ENCODE measurements at places on chromosomes 3 and 15.

DNA sequence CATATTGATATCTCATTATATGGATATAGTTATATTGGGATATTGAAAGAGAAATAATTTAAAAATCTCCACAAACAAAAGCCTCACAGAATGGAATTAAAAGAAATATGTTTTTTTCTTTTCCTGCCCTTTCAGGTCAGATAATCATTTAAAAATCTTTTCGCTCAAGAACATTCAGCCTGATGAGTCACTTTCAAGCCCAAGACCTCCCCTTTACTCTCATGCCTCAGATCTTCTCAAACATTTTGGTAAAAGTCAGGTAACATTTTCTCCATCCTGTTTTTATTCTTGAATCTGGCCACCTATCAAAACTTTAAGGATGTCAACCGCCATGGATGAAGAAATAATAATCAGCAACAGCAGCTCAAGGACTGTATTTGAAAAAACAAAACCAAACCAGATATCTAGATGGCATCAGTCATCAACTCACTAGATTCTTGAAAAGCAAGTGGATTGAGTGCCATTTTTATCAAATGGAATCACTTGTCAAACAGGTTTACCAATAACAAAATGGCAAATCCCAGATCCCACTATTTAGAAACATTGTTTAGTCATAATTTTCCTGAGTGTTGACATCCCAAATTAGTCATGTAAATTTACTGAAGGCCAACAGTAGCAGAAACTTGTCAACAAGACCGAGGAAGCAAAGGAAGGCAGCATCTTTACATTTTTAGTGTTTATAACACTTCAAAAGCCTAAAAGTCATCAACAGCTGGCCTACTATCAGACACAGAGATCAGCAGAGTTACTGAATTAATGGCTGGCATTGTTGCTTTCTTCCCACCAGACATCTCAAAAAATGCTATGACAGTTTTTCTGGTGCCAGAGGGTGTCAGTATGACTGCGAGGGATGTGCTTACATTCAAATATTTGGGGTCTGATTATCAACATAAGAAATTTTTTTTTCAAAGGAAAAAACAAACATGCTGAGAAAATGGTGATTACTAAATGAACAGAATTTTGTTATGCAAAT lies 444.7 kb downstream of the MAGI1 start:
- no peak for DNase-seq

DNA sequence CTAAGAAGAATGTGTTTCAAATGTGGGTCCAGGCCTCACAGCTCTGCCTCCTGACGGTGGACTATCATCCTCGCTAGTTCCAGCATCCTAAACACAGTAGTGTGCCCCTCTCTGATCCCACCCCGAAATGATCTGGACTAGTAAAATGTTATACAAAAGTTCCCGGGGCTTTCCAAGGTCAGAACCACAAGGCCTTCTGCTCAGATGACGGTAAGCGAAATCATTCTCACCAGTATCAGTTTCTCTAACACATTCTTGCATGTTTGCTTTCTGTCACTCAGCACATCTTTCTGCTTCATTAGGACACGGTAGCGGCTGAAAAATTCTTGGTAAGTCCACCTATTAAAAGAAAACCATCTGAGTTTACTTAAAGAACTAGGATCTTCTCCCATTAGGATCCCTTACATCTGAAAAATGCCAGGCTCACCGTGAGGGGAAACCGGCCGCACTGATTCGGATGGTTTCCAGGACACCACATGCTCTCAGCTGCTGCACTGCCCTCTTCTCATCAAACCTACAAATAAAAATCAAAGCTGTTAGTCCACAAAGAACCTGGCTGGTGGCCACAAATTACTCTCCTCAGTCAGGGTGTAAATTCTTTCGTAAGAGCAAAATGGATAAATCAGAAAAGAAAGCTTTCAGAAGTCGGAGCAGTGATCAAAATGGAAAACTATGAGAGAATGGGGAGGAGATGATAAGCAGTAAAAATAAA lies 83.9 kb upstream of the MYO5C start:
- DNase-seq = no peak

DNA sequence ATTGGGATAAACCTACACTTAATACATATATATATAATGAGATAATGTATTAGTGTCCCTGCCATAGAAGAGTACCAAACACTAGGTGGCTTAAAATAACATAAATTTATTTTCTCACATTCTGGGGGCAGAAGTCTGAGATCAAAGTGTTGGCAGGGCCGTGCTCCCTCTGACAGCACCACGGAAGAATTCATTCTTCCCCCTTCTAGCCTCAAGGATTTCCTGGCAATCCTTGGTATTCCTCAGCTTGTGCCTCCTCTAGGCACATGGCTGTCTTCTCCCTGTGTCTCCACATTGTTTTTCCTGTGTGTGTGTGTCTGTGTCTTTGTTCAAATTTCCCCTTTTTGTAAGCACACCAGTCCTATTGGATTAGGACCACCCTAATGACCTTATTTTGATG lies 115.2 kb upstream of the AGBL1 start:
- no peak for DNase-seq

- DNase-seq = peak; percentile 24
Observed at GRCh38 chr15:64686130-64686735, 89.2 kb downstream of the RBPMS2 start.

DNA sequence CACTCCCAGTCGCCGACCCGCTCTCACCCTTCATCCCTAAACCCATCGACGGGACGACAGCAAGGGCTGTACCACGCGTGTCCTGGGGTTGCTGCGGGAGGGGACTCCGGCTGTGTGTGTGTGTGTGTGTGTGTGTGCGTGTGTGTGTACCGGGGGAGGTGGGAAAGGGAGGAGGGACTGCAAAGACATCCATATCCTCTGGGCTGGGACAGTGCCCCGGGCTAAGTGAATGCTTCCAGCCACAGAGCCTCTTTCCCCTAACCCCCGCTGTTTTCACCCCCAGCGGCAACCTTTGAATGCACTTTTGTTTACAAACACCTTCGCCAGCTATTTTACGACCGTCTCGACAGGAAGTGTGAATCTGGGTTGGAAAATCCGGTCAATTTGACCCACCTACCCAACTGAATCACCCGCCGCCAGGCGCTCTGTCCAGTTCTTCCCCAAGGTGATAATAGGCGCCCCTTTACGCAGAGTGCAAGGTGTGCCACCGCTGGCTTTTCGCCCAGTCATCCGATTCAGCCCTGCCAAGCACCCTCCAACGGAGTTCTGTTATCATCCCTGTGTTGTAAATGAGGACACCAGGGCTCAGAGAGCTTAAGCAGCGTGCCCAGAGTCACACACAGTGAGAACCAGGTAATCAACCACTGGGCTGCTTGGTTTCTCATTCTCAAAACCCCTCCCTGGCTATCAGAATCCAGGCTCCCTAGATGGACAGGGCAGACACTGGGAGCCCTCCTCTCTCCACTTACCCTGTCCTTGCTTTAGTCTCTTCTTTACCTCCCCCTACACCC lies 739 bp upstream of the AMOTL2 start:
- DNase-seq = no peak

DNA sequence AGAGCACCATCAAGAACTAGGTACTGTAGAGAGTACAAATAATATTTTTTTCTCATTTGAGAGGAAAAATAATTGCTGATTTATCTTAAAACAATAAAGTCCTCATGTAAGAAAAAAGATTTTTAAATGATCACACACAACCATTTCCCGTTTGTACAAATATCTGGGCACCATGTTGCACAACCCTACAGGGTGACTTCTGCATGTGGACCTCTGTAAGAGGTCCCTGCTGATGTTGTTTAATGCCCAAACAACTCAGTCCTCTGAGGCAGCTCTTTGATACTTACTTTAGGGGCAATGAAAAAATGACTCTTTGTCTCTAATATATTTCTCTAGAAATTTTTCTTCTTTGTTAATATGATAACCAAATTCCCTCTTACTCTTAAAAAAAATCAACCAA lies 168.1 kb upstream of the SATB1 start:
- DNase-seq = no peak

- no peak for DNase-seq
Observed at GRCh38 chr3:117962750-117963149, 1071.9 kb downstream of the IGSF11 start.

DNA sequence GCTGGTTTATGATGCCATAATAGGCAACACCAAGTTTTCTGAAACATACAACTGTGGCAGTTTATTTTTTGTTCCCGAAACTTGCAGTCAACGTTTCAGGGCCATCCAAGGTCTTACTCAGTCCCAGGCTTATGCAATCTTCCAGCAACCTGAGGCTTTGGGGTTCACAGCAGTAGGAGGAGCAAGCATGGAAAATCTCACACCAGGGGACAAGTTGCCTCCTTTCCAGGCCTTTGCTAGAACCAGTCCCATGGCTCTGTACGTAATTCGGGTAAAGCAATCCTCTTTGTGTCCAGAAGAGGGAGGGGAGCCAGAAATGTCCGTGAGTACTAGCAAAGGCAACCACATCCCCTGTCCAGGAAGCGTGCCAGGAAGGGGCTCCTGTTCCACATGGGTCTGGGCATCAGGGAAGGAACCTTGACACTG lies 4.7 kb upstream of the FAM240A start:
- DNase-seq = no peak

- no peak for DNase-seq
Observed at GRCh38 chr15:23073890-23074646, 34.7 kb upstream of the TUBGCP5 start.

DNA sequence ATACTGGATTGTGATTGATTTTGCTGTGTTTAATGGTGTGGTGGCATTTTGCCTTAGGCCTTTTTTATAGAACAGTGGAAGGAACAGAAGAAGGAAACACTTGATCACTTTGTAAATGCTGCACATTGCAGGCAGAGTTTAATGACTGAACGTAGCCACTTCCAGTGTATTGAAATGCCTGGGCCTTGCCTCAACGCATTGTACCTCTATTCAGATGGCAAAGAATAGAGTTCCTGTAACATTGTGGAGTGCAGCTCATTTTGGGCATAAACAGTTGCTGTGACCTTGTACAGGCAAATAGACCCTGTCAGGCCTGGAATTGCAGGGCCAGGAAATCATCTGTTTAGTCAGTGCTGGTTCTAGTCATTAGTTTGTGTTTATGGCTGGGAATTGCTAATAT lies 225.0 kb downstream of the EPHA3 start:
- no peak for DNase-seq

GRCh38 chr3:46703013-46703520 lies 1.9 kb downstream of the TMIE start:
- no peak for DNase-seq

GRCh38 chr15:58957101-58957973 lies 23.9 kb upstream of the SLTM start:
- DNase-seq = peak; percentile 61

DNA sequence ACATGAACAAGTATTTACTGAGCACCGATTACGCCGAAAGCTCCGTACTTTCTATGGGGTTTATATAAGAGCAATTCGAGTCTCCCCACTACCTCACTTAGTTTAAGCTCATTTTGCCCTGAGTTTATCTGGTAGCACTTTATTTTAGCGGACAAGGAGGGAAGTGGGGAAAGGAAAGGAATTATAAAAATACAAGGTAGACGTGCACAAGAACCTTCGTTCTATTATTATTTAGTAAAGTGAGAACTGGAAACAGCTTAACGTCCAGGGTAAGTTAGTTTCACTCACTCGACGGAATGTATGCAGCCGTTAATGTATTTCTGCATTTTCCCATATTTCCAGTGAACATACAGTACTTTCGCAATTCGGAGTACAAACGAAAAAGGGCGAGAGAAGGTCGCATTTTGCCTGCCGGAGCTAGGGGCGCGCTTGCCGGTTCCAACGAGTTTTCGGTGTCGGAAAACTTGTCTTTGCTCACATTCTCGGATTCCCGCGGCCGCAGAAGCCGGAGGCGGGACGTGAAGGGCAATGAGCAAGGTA lies 1.2 kb upstream of the STT3B start:
- no peak for DNase-seq

DNA sequence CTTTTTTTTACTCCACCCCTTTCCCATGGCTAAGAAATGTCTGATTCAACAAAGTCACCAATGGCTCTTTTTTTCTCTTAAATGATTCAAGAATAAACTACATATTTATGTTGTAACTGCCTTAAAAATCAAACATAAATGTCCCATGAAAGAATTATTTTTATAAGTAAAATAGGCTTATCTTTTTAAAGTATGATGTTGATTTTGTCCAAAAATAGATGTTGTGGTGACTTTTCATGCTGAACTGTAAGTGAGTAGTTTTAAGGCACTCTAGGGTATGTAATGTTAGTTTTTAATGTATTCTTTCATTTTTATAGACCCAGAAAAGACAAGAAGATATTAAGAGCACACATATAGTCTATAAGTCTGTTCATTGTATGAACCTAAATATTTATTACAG lies 594.9 kb downstream of the NLGN1 start:
- DNase-seq = no peak

- no peak for DNase-seq
Observed at GRCh38 chr15:65621638-65622037, at the start of gene SLC24A1. TSS of gene SLC24A1 (plus strand) at chr15:65621938. CDS start at chr15:65624081, 2,143 bp downstream.

DNA sequence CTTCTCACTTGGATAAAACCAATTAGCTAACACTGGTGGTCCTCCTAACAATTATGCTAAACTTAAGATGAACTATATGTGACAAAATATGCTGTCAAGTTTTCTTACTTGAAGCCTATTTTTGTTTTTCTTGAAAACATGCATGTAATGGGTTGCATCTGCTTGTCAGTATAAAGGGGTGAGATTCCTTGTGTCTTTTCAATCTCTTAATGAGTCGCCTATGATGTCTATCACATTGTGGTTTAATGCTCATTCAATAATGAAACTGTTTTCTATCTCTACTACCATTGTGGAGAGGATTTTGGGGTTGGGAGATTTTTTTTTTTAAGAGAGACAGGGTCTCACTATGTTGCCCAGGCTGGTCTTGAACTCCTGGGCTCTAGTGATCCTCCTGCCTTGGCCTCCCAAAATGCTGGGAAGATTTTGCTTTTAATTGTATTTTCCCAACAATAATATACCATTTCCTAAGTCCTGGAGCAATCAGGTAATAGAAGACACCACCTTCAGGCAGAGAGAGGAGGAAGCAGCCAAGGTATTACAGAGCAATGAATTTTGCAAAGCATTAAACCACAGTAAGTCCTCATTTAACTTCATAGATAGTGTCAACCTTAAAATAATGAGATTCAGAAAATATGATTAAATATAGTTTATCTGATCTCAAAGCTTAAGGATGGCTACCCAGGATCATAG lies 17.4 kb upstream of the TRMT10C start:
- DNase-seq = no peak

- no peak for DNase-seq
Observed at GRCh38 chr3:9153904-9154619, 95.4 kb downstream of the SRGAP3 start.

DNA sequence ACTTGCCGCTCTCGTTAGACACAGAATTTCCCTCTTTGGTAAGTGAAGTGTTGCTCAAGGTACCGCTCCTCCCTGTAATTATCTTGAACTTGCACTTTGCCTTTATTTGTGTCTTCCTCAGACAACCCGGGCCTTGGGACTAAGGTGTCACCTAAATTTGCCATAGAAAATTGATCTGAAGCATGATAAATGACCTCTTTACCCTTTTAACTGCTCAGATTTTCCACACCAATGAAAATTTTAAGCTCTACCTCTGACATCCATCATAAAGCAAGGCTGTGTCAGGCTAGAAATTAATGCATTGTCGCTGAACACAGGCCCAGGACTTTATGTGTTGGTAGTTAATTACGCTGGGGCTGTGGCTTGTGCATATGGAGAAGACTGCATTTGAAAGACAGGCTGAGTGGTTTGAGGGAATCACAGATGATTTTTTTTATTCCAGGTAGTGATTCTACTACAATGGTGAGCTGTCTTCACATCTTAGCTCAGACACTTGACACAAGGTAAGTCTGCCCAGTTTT lies 199.6 kb upstream of the CHRM5 start:
- DNase-seq = no peak
